HFFc6 (cell line): ENCODE measurements at places on chromosomes 3 and 15. TPM values are rescaled to one million over a fixed set of nuclear protein-coding genes. Genes with fewer than 3 reads are reported as not detected.

DNA sequence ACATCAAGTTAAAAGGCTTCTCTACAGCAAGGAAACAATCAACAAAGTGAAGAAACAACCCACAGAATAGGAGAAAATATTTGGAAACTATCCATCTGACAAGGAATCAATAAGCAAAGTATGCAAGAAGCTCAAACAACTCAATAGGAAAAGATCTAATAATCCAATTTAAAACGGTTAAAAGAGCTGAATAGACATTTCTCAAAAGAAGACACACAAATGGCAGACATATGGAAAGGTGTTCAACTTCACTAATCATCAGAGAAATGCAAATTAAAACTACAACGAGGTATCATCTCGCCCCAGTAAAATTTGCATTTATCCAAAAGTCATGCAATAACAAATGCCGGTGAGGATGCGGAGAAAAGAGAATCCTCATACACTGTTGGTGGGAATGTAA, 82.2 kb upstream of the NECTIN3 start:
- DNase-seq: no peak

GRCh38 chr15:81890496-81890895, 155.3 kb downstream of the MEX3B start:
- no peak for DNase-seq

DNA sequence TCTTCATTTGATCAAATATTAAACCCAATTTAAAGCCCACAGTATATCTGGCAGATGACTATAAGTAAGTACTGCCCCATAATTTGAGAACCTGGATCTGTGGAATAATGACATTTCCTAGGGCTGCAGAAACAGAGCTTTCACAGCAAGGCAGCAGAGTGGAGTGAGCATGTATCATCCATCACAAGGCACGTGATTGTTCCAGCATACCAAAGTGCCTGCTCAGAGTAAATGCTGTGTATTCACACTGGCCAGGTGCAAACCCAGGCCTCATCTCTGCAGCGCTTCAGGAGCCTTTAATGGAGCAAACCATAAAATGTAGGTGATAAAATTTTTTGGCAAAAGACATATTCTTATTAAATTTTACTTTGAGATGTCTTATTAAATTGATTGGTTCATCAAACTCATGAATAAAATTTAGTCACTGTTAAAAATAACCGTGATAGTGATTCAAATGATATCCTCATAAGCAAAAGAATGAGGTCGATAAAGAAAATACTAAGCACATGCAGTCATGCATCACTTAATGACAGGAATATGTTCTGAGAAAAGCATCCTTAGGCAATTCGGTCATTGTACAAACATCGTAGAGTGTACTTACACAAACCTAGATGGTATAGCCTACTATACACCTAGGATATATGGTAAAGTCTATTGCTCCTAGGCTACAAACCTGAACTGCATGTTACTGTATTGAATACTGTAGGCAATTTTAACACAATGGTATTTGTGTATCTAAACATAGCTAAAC, 99.3 kb upstream of the SLC24A5 start:
- no peak for DNase-seq

GRCh38 chr15:88433046-88433685, 34.0 kb downstream of the MRPL46 start:
- no peak for DNase-seq

DNA sequence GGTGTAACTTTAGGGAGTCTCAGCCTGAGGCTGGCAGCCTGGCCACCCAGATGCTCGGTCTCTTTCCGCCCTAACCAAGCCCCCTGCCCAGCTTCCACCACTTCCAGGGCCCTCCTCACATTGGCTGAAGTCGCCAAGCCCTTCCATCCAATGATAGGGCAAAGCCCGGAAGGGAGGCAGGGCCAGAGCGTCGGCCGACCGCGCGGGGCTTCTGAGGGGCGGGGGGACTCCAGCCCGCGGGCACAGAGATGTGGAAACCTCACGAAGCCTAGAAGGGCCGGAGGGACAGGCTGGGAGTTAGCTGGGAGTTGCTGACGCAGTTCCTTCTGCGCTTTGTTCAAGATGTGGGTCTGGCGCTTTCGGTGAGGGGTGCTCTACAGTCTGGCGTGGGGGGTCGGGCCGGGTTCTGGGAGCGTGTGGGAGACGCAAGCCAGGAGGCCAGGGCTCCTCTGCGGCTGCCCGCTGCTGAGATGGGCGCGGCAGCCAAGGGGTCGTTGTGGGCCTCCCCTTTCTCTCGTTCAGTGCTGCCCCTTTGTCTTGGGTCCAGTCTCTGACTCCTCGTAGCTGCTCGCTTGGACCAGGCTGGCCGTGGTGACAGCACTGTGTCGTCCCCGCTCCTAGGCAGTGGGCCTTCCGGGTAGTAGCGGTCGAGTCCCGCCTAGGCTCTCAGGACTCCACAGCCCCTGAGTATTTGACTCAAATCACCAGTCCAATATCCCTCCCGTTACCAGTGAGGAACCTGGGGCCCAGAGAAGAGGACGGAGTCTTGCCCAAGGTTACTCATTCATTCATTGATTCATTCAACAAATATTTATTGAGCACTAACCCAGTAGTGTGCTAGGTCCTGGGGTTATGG, at the start of gene ZNF660:
Gene ZNF660, plus strand, starts transcription at position 319 of the 856 bp plus-strand sequence. CDS start 9,230 bp downstream, outside the sequence.
- peak; percentile 0 for DNase-seq

The HIGD2B gene
- total RNA-seq: not detected in 3 replicates
